ENCODE measurements at places on chromosomes 5 and 9. TPM values are rescaled to one million over a fixed set of nuclear protein-coding genes. Genes with fewer than 3 reads are reported as not detected.

The SPINK6 gene
- not detected for total RNA-seq

The FGF1 gene
- total RNA-seq: 0.48 TPM

The SLC4A9 gene
- total RNA-seq: 0.13 TPM

The INSL4 gene
- total RNA-seq: not detected

The GADD45G gene
- total RNA-seq: 40.5 TPM

The MED27 gene
- 24.9 TPM for total RNA-seq

The IDNK gene
- total RNA-seq: 5.8 TPM

DNA sequence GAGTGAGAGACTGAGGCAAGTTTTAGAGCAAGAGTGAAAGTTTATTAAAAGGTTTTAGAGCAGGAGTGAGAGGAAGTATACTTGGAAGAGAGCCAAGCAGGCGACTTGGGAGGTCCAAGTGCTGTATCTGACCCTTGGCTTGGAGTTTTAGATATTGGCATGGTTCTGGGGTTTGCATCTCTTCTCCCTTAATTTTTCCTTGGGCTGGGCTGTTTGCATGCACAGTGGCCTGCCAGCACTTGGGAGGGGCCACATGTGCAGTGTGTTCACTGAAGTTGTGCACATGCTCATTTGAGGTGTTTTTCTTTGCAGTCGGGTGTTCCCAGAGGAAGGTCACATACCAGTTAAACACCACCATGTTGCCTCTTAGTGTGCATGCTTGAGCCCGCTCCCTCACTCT, 464.1 kb downstream of the DMRT2 start:
- DNase-seq: no peak

DNA sequence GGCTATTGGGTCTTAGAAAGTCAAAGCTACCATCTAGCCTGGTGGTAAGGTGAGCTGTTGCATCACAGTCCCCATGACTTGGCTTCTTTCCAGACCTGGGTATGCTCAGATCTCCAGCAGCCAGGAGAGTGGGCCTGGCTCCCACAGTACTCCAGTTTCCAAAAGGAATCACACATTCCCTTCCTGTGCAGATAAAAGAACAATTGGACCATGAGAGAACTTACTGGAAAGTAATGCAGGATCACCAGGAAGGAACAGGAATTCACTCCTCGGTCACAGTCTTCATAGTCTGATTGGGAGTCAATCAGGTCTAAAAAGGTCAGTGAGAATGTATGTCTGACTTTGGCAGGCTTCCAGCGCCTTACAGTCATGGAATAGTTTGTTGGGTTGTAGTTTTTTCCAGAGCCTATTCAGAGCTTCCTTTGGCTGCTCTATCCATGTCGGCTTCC, 47.8 kb upstream of the CD180 start:
- no peak for DNase-seq

DNA sequence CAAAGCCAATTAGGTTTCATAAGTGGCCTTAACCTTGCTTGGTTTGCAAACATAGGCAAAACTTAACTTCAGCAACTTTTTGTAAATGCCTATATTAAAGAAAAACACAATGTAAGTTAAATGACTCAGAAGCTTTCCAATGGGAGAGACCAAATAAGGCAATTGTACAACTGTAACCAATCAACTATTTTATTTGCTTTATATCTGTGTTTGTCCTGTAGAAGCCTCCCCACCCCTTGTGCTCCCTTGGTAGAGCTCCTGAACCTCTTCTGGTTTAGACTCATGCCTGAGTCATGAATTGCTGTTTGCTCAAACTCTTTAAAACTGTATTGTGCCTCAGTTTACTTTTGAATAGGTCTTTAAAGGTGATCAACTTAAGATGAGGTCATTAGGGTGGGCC, 3.0 kb upstream of the C1QTNF3 start:
- DNase-seq: no peak

DNA sequence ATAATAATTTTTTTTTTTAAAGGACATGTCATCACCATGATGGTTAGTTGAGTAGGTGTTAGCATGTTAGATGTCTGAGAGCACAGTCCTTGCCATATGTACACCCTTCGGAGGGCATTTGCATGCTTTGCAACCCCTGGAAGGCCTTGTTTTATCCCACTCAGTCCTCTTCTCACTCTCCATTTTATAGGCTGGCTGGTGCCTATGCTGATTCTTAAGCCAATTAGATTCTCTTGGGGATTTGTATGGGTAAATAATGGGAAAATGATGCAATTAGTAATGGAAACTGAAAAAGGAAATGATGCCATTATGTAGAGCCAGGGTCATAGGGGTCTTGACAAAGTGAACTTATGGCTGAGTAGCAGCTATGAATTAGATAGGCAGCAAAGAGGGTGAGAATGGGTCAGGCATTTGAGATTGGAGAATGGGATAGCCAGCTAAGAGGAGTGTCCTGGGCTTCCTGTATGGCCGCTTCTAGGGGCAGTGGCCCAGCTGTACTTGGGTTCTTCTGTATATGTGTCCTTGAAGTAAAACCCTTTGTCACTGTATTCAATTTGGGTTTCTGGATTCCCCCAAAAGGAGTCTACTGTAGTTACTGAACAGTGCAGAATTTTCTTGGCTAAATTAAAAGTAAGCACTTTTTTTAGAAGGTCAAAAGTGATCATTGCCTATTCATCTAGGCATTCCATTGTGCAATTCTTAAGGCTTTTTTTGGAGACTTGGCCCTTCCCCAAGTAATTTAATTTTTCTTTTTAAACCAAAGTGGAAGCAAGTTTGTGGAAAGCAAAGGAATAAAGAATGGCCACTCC, 31.6 kb downstream of the LRRTM2 start:
- DNase-seq: no peak

- DNase-seq: no peak
Measured at GRCh38 chr5:83321483-83322055, 150.0 kb upstream of the VCAN start.

GRCh38 chr5:160475864-160476438, 54.3 kb downstream of the PTTG1 start:
- DNase-seq: no peak

- no peak for DNase-seq
Measured at GRCh38 chr9:113585085-113585442, 121.5 kb downstream of the RGS3 start.

DNA sequence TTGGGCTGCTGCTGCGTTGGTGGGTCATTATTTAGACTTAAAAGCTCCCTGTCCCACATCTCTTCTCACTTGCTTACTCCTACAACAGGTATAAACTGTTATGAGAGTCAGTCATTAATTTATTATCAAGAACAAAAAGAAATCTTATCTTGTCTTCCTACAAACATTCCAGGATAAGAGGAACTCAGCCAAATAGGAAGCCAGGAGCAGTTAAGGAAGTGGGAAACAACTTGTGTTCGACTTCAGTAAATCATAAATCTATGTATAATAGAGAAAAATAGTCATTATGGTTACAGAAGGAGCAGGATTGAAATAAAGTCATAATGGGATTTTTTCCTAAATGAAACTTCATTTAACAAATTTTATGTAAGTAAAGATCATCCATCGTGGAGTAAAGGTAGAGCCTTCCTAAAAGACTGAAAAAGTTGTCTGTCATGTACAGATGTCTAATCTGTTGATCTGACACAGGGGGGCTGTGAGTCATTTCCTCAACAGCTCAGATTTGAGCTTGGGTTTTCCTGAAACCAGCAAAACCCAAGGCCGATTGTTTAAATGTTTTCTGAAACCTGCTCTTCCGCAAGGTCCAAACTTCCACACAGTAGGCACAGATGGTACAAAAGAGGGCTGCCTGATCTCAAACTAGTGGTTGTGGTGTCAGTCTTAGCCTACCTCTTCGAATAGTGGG, 25.3 kb upstream of the LRRTM2 start:
- DNase-seq: no peak

DNA sequence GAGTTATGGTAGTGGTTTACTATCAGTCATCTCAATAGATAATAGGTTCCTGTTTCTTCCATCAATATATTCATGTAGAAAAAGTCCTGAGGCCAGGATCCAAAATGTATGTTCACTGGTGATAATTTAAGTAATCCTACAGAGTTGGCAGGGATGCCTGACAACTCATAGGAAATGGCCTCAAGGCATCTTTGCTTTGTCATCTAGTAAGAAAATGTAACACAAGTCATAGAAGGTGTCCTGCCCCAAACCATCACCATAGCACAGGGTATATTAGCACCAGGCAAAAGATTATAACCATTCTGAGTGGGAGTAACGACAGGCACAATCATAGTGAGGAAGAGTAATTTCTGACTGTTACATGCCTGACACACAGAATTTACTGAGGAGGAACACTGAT, 257.0 kb downstream of the TMEM167A start:
- DNase-seq: no peak

DNA sequence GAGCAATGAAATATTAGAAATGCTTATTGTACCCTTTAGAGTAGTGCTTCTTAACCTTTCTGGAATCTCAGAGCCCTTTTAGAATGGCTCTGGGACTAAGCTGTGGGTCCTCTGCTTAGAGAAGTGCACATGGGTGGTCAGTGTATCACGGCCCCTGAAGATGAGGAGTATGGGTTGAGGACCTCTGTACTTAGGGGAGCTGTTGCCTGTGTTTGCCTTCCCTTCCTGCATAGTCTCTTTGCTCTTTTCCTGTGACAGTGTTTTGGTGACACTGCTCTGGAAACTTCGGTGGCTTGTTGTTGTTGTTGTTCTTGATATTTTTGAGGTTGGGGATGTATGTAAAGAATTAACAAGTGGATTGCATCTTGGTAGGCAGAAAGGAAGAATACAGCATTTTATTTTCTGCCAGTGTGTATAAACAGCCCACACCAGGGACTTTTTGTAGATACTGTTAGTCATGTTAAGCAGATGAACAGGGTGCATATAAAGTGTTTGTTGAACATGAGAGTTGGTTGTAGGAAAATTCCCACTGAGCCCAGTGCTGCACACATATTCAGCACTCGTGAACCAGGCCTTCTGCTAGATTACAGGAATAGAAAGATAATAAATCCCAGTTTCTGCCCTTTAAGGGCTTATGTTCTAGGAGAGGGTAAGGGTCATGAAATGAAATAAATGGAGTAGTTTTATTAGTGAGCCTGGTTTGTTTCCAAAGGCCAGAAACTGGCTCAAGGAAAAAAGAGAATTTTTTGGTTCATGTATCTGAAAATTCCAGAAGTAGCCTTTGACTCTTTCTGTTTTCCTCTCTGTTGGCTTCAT, 199.7 kb downstream of the ARHGAP26 start:
- DNase-seq: no peak

- no peak for DNase-seq
Measured at GRCh38 chr5:139804800-139805397, 9.3 kb downstream of the PSD2 start.

DNA sequence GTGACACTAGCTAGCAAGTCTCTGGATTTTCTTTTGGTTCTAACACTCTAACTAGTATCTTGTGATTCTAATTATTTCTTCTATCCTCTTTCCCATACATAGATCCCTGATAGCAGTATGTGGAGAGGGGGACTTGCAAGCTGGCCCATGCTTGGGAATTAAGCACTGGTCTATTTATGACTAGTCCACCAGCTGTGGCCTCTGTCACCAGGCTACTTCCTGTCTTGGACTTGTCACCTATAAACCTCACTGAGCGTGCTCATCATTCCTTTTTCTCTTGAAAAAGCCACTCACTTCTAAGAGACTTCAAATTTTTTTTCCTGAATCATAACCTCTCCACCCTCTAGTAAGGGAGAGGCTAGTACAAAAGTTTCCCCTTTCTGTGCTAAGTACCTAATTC, 32.3 kb upstream of the MAMDC2 start:
- DNase-seq: no peak

DNA sequence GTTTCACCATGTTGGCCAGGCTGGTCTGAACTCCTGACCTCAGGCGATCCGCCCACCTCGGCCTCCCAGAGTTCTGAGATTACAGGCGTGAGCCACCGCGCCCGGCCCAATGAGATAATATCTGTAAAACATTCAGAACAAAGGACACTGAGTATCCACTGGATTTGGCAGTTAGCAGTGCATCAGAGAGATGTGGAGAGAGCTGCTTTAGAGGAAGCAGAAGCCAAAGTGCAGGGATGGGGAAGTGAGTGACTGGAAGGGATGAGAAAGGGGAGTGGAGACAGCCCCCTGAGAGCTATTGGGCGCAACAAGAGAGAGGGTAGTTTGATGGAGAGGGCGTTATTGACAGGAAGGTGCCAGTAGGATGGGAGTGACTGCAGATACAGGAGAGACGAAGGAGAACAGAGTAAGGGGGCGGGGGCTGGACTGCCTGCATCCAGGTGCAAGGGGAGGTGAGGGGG, 157.5 kb upstream of the SHB start:
- no peak for DNase-seq
